ENCODE measurements at places on chromosomes 5 and 9.

DNA sequence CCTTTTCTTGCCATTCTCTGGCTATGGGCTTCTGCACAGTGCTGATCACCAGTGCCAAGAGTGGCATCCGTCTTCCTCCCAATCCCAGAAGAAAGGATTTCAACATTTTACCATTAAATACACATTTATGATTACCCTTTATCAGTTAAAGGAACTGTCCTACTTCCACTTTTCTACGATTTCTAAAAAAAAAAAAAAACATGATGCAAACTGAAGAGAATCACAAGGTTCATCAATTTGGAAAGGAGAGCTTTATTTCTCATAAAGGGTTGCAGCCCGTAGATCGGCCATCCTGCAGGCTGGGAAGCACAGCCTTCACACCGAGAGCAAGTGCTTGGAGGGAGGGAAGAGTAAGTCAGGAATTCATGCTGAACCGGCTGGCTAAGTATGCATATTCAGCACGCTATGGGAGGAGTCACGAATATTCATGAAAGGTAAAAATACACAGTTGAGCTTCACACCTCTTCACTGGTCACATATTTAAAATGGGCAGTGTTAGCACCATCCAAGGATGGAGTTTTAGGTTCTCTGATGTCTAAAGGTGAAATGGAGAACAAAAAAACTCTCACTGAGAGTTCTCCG, 52.5 kb upstream of the SEMA4D start:
- DNase-seq, result no peak

GRCh38 chr9:36603006-36603405, 30.3 kb downstream of the MELK start:
- no peak for DNase-seq

DNA sequence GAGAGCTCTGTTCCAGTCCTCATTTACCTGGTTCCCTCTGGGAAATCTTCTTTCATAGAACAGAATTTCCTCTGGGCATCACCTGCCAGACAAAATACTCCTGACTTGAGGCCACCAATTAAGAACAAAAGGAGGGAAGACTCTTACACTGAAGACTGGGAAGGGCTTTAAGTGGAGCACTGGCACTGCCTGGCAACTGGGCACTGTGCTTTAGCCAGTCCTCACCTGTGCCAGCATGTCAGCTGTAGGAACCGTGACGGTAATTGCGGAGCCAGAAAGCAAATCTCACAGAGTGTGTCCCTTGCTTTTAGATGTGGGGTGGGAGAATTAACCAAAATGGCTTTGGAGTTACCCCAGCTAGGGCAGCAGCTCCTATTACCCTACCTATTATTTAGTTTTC, 40.6 kb downstream of the FAM219A start:
- DNase-seq, result no peak

GRCh38 chr9:114619191-114619761, 8.2 kb downstream of the TMEM268 start:
- no peak for DNase-seq

GRCh38 chr5:155897761-155898160, 429.2 kb upstream of the SGCD start:
- no peak for DNase-seq

DNA sequence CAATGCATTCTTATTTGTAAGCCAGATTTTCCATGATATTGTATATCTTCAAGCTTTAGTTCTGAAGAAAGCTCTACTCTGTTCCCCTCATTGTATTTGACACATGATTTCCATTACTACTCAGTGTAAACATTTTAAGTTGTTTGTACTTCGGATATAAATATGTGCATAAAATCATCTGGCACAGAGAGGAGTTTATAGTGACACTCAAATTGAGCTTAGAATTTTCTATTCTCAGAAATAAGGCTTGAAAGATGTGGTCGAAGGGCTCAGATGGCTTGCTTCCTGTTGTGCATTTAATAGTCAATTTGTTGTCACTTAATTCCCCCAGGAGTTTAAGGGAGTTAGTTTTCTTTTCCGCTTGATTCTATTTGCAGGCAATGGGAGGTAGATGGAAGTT, 88.8 kb downstream of the PPIC start:
- no peak for DNase-seq

DNA sequence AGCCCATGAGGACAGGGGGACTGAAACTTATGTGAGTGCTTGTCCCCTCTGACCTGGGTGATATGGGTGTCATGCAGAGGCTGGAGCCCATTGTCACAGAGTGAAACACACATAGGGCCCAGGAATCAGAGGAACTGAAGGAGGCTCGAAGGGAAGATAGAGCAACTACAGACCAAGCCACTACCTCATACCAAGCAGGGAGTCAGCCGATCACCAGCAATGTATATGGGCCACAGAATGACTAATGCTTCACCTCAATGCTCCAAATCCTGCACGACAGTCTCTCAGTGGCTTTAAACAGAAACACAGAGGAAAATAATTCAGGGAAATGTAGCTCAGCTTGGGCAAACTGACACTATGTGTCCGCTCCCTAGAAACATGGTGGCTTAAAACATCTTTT, 8.9 kb upstream of the FBXW11 start:
- DNase-seq, result no peak
